NCI-H460 (cell line): ENCODE measurements at places on chromosomes 5 and 9.

- DNase-seq: no peak
These were observed 22.3 kb downstream of the IRX2 start for GRCh38 chr5:2729189-2729588.

DNA sequence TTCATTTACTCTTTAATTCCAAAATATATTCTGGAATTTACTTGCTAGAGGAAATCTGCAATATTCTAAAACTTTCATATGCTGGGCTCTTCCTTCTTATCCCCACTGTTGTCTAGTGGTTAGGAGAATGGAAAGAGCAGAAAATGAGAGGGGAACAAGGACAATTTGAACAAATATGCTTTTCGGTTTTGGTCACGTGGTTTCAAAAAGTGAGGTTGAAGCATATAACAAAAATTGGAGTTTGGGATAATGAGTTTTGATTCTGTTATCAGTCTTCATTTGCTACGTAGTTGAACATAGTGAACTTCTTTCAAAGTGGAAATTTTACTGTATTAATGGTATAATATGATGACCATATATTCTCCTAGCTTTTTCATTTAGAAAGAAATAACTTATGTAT lies 71.5 kb downstream of the CAMK4 start:
- DNase-seq: no peak

GRCh38 chr5:73183481-73183891 lies 10.5 kb downstream of the TMEM174 start:
- no peak for DNase-seq

DNA sequence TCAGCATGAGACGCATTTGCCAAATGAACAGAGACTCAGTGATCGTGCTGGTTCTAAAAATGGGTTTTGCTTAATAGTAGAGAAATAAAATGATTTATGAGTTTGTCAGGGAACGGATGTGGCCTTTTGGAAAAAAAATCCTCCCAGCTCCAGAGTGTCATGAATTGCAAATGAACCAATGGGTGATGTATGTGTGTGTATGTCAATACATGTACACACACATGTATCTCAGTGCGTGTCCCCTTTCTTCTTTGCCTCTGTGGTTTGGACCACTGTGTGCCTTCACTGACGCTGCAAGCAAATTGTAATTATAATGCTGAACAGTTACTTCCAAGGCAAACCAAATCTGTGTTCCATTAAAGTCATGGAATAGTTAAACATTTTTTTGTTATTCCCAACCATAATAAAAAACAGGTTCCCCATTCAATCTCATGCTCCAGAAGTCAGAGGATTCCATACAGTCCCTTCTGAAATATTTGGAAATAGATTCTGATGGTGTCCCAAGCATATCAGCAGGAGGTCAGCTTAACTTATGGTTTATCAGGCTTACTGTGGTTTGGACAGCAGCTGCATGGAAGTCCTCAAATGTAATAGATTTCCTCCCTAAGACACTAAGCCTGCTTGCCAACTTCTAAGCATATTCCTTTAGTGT lies 630.5 kb downstream of the ACTL7B start:
- DNase-seq: no peak

DNA sequence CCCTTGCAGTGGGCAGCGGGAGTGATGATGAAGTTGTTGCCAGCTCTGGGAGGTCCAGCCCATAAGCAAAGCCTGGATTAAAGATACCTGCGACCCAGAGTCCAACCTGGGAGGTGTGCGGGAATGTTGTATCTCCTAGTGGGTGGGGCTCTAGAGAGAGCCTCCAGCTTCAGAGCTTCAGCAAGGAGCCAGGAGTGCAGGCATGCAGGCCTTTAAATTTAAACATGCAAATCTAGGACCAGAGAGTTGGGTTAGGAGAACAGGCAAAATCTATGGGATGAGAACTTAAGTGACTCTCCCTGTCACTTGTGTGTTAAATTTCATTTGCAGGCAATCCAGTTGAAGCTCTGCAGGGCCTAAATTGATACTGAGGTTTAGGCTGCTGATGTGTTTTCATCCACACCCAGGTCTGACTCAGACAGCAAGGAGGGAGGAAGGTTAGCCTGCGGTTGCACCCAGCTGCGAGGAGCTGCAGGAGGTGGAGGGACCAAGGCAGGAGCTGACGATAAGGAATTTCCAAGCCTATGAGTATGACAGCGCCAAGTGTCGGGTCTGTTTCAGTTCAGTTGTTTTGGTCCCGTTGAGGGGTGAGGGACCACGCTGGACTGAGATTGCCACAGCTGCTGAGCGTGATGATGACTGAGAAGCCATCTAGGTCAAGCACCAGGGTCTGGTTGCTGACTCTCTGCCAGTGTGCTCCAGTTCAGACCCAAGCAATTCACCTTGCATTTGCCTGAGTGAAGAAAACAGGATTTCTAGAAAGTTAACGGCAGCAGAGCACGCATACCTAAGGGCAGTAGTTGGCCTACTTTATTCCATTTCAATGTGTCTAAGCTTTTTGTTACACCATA lies 243.0 kb downstream of the ICE1 start:
- DNase-seq: peak; percentile 40

DNA sequence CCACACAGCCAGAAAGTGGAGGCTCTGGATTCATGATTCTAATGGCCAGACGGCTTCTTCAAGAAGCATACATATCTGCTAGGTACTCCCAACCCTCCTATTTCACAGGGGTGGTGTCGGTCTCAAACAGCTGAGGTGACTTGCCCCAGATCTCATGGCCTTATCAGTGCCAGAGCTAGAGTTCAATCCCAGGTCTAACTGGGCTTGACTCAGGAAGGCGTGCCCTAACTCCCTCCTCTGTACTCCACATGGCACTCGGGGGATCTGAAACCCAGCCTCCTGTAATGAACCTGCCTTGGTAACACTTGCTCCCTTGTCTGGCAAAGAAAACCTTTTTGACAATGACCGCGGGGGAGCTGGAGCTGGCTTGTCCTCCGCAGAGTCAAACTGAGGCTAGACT lies 2.1 kb downstream of the QRFP start:
- no peak for DNase-seq

DNA sequence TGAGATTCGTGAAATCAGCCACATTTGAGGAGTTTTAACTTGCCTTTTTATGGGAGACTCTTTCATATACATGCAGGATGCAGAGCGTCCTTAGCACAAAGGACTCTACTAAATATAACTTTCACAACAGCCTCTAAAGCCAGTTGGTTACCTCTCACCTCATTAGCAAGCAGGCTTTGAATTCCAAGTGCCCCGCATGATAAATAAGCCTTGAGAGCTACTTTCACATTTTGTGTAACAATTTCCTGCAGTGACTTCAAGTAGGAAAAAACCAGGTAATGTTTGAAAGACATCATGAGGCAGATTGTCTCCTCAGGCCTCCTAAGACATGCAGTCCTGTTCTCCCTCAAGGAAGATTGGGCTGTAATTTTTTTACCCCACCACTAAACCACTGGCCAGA lies 50.5 kb downstream of the RALGPS1 start:
- no peak for DNase-seq

DNA sequence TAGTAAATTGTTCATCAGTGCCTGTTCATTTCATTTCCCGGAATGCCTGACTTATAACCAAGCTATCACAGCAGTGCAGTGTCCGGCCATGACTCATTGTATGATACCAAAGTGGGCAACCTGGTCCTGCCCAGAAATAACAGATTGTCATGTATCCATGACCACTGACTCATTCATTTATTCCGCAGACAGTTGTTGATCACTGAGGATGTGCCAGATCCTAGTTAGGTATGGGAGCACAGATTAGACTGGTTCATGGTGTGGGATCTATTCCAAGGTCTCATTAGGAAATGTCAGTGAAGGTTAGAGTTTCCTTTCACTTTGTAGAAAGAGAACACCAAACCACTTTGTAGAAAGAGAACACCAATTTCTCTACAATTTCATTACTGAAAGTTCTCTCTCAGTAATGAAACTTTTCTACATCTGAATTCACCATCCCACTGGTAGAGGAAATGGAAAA lies 8.7 kb downstream of the NREP start:
- no peak for DNase-seq

DNA sequence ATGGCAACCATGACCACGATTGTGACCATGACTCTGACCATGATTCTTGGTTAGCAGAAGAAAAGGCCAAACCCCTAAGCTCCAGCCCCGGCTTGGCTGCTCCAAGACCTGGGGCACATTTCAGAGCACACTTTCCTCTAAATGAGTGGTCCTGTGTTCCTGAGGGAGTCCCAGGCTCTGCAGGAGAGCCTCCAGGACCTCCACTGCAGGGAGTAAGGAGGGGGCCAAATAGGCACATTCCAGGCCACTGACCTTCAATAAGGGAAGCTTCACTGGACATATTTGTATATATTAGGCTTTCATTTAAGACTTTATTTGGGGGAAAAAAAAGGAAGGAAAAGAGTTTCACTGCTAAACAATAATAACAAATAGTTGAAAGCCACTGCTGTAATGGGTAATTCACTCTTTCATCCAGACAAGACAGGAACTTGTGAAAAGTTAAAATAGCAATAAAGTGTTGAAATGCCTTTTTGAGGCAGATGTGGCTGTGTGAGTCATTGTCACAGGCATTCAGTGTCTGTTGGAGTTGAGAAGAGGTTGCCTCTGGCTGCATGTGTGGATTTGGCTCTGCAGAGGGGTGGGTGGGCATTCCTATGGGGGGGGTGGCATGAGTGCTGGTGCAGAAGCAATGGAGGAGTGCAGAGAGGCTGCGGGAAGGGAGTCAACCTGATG lies 63.9 kb upstream of the TGFBR1 start:
- no peak for DNase-seq

DNA sequence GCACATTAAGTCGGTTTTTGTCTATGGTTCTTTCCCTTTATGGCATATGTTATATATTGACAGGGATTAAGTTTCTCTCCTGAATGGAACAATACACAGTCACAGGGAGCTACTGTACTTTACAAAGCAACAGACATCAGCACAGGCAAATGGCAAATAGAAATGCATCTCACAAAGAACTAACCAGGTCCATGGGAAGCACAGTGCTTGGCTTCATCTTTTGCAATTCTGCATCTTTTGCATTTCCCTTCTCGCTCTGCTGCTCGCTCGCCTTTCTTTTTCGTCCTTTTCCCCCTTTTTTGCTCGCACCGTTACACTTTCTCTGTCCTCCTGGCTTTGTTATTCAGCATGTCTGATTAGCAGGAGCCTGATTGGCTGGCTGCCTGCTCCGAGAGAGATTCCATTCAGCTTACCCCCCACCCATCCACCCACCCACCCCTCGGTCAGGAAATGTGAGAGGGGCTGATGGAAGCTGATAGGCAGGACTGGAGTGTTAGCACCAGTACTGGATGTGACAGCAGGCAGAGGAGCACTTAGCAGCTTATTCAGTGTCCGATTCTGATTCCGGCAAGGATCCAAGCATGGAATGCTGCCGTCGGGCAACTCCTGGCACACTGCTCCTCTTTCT lies at the start of gene ADAMTSL1:
Gene ADAMTSL1, plus strand, starts transcription at position 502 of the 628 bp plus-strand sequence. Its CDS starts 80 bp downstream, at position 582.
- no peak for DNase-seq

DNA sequence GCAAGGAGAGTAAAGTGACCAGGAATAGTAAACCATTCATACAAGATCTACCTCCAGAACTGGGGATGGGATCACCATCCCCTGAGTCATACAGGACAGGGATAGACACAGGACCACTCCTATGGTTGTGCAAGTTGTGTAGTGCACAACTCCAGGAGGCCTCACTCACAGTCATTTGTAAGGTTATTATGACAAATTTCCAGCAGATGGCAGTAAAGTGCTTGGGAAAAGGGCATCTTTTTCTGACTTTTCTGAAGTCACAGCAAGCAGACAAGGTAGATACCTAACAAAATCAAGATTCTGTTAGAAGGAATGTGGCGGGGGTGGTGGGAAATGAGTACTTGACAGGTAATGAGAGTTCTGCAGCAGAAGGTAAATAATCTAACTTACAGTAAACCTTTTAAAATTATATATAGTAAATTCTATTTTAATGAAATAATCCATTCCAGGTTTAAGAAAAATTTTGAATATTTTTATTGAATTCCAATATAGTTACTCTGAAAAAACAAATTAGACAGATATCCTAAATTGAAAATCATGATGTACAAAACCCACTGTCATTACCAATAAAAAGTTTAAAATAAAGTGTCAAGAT lies 16.7 kb upstream of the KIF27 start:
- DNase-seq: peak; percentile 76

- DNase-seq: no peak
These were observed 38.5 kb downstream of the UBTD2 start for GRCh38 chr5:172245046-172245445.

GRCh38 chr5:139980765-139981164 lies 62.3 kb downstream of the NRG2 start:
- no peak for DNase-seq

DNA sequence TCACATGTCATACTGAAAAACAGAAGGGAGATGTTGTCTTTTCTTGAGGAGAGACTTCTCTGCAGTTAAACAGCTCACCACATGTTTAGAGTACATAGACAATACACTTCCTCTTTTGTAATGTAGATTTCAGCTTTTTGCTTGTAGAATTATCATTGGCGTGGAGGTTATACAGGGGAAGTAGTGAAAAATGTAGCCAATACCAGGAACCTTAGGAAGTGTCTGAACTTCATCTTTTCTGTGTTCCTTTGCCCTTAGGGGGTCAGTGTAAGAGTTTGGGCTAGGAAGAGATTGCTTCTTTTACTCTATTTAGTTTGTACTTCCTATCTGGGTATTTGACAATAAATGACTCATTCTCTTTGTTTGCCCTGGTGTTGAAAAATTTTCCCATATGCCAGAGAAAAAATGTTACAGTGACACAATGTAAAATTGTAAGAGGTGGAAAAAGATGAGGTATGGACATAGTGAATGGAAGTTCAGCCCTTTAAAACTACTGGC lies 21.0 kb upstream of the CDKN2B start:
- DNase-seq: no peak

DNA sequence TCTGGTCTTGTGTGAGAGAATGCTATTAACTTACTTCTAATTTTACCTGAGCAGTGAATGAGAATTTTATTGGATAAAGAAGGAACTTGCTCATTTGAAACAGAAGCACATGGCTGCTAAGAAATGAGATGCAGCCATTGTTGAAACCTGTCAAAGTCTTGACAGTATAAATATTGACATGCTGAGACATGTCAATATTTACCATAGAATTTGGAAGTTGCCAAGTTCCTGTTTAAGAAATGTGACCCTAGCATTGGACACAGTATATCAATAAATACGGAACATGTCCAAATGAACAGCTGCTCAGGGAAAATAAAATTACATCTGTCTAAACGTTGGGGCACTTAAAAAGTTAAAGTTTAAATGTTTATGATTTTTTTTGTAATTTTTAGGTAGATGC lies 7.8 kb downstream of the XRCC4 start:
- DNase-seq: no peak
